Non-pigmented ciliary epithelial cell (primary cell): ENCODE measurements at places on chromosomes 3 and 15.
A peak's percentile ranks its signal among the peaks of the same experiment; 100 is the strongest.

DNA sequence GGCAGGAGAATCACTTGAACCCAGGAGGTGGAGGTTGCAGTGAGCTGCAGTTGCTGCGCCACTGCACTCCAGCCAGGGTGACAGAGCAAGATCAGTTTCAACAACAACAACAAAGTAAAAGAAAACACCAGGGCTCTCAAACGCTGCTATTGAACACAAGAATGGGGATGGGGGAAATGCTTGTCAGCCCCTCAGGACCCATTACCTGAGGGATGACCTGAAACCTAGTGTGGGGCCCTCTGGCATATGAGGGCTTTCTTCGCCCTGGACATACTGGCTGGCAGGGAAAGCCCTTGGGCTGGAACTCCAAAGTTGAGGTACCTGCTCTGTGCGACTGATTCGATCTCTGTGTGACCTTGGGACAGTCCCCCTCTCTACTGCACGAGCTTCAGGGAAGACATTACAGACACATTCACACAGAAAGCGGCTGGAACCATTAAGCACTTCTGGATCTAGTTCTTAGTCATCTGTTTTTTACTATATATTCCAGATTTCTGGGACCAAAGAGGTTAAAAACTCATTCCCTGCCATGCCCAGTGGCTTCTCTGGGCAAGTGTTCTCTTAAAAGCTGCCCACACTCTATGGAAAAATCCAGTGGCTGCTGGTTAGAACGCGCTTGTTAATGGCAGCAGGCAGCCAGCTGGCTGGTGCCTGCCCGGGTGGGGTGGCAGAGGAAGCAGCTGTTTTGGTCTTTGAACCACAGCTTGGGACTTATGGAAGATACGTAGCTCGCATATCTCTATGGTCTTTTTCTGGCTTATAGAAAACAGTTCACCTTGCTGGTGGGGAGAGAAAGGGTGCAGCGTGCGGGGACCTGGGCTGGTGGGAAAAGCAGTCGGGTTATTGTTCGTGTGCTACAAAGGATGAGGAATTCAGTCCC is 57.2 kb downstream of the ATP1B3 start:
- DNase-seq: no peak

GRCh38 chr3:124281453-124282316 is 289.8 kb upstream of the ROPN1 start:
- no peak for DNase-seq

GRCh38 chr3:139994891-139995290 is 59.9 kb downstream of the CLSTN2 start:
- no peak for DNase-seq

GRCh38 chr15:76963596-76963995 is 31.3 kb upstream of the PSTPIP1 start:
- DNase-seq: no peak

DNA sequence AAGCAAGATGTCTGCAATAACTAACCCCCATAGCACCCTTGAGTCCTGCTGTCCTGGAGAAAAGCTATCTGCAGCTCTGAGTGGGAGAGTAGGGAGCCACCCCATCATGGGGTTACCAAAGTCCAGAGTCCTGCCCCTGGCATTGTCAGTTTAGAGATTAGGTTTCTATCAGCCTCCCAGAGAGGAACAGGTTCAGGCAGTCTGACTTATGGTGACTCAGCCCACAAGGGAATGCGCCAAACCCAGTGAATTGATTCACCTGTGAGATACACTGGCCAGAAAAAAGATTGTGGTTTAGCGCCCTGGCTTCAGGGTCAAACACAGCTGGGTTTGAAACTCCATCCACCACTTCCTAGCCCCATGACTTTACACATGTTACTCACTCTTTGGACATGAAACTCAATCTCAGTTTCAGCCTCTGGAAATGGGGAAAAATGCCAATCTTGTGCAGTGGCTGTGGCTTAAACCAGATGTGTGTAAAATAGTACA is 263.6 kb upstream of the HES1 start:
- DNase-seq: peak; percentile 94

DNA sequence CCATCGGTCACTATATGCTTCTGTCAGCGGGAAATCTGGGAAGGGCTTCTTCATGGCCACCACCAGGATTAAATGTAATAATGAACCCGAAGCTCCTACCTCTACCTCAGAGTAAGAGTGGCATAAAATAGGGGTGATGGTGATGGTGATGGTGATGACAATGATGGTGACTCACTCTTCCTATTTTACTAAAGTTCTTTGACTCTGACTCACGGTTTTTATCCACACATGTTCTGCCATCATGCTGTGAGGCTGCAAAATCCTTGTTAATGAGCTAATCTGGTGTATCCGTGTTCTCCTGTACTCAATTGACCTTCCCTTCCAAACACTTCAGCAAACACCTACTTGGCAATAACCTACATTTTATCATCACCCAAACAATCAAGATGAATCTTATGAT is 18.3 kb upstream of the FOXP1 start:
- DNase-seq: no peak

- no peak for DNase-seq
Observed at GRCh38 chr3:10783360-10784351, 32.4 kb upstream of the SLC6A11 start.

DNA sequence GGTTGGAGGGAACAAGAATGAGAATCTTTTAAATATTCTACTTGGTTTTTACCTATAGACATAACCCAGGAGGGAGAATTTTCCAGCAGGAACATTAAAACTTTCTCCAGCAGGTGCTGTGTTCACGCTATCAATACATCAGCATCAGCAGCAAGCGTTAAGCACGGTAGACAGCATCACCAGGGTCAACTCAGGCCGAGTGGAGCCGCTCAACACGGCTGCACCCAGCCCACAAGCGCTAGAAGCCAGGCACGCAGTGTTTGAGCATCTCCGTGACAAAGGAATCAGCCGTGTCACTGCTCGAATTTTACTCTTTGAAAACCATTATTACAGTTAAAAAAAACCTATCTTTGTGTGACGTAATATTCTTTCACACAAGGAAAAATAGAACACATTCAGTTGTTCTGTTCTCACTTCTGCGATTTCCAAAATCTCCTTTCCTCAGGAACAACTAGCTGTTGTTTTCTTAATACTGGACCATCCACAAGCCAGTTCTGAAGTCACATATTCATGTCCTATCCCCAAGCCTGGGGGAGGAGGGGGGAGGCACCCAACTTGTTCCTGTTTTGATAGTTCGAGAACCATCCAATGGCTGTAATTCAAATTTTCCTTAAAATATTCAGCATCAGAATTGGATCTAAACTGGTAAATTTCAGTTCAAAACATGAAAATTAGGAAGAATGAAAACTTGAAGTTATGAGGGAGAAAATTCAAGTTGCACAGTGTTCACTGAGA is 77.9 kb downstream of the ADAMTS17 start:
- DNase-seq: no peak

DNA sequence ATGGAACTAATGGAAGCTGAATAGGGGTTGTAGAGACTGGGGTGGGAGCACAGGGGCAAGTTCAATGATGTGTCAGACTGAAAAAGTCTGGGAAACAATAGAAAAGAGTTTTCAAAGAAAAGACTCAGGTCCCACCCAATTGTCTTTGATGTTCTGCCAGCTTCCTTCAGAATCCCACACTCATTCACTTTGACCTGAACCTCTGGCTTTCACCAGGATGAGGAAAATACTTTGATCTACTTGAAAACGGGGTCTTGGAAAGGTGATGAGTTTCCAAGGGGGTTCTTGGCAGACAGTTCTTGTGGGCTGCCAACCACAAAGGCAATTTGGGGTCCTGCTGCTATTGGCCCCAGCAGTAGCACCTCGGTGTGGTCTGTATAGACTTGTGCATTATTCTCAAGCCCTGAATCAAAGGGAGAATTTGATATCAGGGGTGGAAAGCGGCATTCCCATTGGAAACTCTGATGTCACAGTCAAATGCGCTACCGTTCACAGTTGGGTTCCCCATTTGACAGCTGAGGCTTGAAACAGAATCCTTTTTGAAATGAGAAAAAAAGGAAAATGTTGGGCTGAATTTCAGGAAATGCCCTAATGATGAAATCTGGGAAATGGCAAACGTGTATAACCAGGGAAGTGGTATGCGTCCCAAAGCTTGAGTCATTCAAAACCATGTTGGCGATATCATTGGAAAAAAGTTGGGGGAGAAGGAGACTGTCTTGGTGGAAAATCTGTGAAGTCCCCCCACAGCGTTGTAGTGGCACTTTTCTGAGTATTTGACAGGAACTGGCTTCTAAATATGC is 229.2 kb upstream of the LRTM1 start:
- no peak for DNase-seq

DNA sequence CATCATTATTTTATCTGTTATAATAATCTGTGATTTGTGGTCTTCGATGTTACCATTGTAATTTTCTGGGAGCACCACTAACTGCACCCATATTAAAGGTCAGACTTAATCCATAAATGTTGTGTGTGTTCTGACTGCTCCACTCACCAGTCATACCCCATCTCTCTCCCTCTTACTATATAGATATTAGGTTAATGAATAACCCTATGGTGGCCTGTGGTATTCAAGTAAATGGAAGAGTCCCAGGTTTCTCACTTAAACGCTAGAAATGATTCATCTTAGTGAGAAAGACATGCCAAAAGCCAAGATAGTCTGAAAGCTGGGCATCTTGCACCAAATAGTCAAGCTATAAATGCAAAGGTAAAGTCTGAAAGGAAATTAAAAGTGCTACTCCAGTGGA is 1358.5 kb downstream of the ROBO2 start:
- no peak for DNase-seq

DNA sequence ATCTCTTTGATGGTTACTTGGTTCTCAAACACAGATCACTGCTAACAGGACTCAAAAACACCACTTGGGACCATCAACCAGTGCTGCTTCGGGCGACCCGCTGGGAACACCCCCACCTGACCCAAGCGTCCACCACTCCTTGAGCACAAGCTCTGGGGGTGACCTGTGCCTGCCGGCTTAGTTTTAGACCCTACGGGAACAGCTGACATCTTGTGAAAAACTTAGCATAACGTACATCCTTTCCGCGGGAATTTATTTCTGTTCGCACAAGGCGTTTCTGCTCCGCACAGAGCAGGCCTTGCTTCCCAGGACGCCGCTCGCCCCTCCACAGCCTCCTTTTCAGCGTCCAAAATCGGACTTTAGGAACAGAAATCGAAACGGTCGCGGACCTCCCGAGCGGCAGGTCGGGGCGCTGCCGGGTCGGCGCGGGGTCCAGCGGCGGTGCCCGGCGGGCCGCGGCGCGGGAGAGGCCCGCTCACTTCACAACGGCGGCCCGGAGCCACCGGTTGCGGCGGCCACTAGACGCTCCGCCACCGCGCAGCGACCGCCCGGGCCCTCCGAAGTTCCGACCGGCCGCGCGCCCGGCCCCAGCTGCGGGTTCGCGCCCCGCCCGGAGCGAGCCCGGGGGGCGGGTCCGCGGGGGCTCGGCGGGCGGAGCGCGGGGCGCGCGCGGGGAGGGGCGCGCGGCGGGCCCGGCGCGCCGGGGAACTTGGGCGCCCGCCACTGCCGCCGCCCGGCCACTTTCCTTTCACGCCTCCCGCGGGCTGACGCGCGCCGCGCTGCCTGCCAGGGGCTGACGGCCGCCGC is 959 bp downstream of the SFMBT1 start:
- no peak for DNase-seq

DNA sequence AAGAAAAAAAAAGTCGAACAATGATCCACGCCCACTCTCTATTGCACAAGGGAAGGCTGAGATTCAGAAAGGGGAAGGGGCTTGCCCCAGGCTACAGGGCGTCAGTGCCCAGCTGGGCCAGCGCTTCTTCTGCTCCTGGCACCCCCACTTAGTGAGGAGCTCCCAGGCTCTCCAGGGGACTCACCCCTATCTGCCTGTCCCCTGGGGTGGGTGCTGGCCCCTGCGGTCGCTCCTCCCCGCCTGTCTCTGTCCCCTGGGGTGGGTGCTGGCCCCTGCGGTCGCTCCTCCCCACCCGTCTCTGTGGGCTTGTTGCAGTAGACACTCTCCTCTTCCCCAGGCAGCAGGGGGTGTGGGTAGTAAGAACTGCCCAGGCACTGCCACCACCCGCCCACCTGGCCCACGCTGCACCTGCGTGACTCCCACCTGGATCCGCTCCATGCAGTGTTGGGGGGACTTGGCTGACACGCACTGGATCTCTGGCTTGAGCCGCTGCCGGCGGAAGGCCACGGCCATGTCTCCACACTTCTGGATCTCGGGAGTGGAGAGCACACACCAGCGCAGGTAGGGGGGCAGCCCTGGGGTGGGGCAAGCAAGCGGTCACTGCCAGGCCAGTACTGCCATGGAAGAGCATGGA is 14.6 kb downstream of the MELTF start:
- DNase-seq: no peak

DNA sequence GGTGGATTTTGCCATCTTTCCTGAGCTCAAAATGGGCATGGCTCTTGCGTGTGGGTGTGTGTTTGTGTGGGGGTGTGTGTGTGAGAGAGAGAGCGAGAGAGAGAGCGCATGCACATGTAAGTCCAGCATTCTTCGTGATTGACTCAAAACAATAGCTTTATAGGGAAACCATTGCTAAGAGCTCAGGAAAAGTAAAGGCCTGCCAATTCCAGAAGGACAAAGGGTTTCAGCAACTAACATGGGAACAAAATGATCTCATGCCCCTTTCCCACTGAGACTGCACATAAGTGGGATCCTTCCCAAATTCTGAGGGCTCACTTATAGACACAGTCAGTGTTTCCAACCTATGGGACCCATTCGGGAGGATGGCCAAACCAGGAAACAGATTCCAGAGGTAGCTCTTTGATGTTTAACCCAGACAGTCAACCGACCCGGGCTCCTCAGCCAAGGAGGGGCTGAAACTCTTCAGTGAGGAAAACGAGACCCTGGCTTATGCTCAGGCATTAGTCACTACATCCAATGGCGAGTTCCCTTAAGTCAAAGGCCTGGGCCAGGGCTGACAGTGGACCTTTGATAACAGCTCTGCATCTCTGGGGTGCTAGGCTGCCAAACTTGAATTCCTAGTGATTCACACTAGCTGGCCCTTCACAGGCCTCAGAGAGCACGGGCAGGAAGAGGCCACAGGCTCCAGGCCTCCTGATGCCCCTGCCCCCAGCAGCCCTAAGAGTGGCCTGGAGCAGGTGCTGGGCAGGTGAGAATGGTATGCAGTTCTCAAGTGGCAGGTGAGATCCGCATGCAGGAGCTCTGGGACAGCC is 305.0 kb upstream of the C2CD4B start:
- peak; percentile 73 for DNase-seq

GRCh38 chr3:126014252-126014651 is 45.3 kb downstream of the ROPN1B start:
- no peak for DNase-seq
